Daoy (cell line): ENCODE measurements at places on chromosomes 4 and X. TPM values are rescaled to one million over a fixed set of nuclear protein-coding genes. Genes with fewer than 3 reads are reported as not detected.

The STARD8 gene
- 3.4 and 3.8 TPM in 2 replicates for total RNA-seq

The CXCL1 gene
- total RNA-seq: 16.7 and 21.4 TPM in 2 replicates

The AWAT2 gene
- not detected in 2 replicates for total RNA-seq

The SPATA18 gene
- not detected in 2 replicates for total RNA-seq

The SSX3 gene
- 1.1 TPM in 1 of 2 replicates, not detected in the other for total RNA-seq

The NLRP2B gene
- not detected in 2 replicates for total RNA-seq

The TLR8 gene
- total RNA-seq: not detected in 2 replicates

The WAS gene
- 0.57 TPM in 1 of 2 replicates, not detected in the other for total RNA-seq

The FGFBP2 gene
- total RNA-seq: not detected in 2 replicates

The ARHGAP4 gene
- 2.2 and 2.6 TPM in 2 replicates for total RNA-seq

The KDR gene
- 0.48 and 1.1 TPM in 2 replicates for total RNA-seq

The AASDH gene
- total RNA-seq: 3.8 and 5.9 TPM in 2 replicates

The NUDT9 gene
- 4.9 and 20.3 TPM in 2 replicates for total RNA-seq

The AMBN gene
- total RNA-seq: 0.06 TPM in 1 of 2 replicates, not detected in the other

The SCML2 gene
- total RNA-seq: 4.5 and 5.0 TPM in 2 replicates

The ANKRD37 gene
- 0.36 and 0.97 TPM in 2 replicates for total RNA-seq

The CLOCK gene
- total RNA-seq: 10.1 and 12.3 TPM in 2 replicates

The NPFFR2 gene
- 0.17 TPM in 1 of 2 replicates, not detected in the other for total RNA-seq

The MAML3 gene
- 2.1 and 2.7 TPM in 2 replicates for total RNA-seq

The HELT gene
- not detected in 2 replicates for total RNA-seq

The ADRA2C gene
- 0.45 and 1.1 TPM in 2 replicates for total RNA-seq

The CT45A2 gene
- total RNA-seq: 0.12 and 0.69 TPM in 2 replicates

The MXRA5 gene
- 0.21 and 0.51 TPM in 2 replicates for total RNA-seq

The C1QTNF7 gene
- not detected in 2 replicates for total RNA-seq

The MAGEA9B gene
- total RNA-seq: 0.11 TPM in 1 of 2 replicates, not detected in the other

The RWDD4 gene
- 17.5 and 19.2 TPM in 2 replicates for total RNA-seq

The CLDN34 gene
- total RNA-seq: not detected in 2 replicates

The ANK2 gene
- 5.6 and 7.4 TPM in 2 replicates for total RNA-seq

The SPATA4 gene
- 0.34 TPM in 1 of 2 replicates, not detected in the other for total RNA-seq

The TRIM61 gene
- not detected in 2 replicates for total RNA-seq

The TMEM35A gene
- total RNA-seq: 0.48 TPM in 1 of 2 replicates, not detected in the other

The CNKSR2 gene
- total RNA-seq: 7.5 and 8.2 TPM in 2 replicates

The ARHGAP36 gene
- 0.42 TPM in 1 of 2 replicates, not detected in the other for total RNA-seq

The TLR3 gene
- 2.6 and 6.1 TPM in 2 replicates for total RNA-seq

The MND1 gene
- total RNA-seq: 20.3 and 23.7 TPM in 2 replicates

The CDS1 gene
- total RNA-seq: 0.45 and 1.6 TPM in 2 replicates

The OTUD5 gene
- total RNA-seq: 16.8 and 17.8 TPM in 2 replicates

The RTL3 gene
- total RNA-seq: 0.21 TPM in 1 of 2 replicates, not detected in the other

The ANXA10 gene
- total RNA-seq: 0.48 and 4.3 TPM in 2 replicates

The NAP1L5 gene
- total RNA-seq: 2.4 and 4.7 TPM in 2 replicates

The GC gene
- total RNA-seq: not detected in 2 replicates

The PABPC4L gene
- 0.97 and 2.0 TPM in 2 replicates for total RNA-seq
